Mesothelial cell of epicardium (in vitro differentiated cells): ENCODE measurements at places on chromosomes 1 and 21. TPM values are rescaled to one million over a fixed set of nuclear protein-coding genes. Genes with fewer than 3 reads are reported as not detected.

DNA sequence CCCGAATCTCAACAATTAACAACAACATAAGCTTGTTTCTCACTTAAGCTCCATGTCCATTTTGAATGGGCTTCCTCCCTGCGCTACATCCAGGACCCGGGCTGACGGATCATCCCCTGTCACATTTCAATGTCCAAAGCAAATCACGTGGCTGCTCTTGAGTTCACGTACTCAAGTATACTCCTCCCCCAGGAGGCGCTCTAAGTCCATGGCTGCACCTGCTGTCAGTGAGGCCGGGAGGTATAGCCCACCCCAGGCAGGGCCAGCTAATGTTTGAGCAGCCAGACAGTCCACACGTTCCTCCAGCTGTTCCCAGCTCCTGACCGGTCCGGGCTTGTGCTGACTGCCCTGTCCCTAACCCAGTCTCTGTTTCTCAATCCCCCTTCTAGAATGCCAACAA, 220.8 kb downstream of the SLC35F3 start:
- DNase-seq, result peak; percentile 46

- no peak for DNase-seq
These were observed 8.6 kb downstream of the CRABP2 start for GRCh38 chr1:156696755-156697154.

- DNase-seq, result no peak
These were observed 21.5 kb downstream of the SPATA6 start for GRCh38 chr1:48450505-48450904.

U2AF1 gene
- 44.4 to 62.1 TPM (median 53.1 TPM) in 3 replicates for total RNA-seq

FALEC gene
- total RNA-seq, result 1.2 to 1.9 TPM (median 1.7 TPM) in 3 replicates
